ENCODE measurements at places on chromosomes 12 and 14.
A peak's percentile ranks its signal among the peaks of the same experiment; 100 is the strongest.

GRCh38 chr12:59079002-59079401 is 158.7 kb upstream of the LRIG3 start:
- DNase-seq, result peak; percentile 8

DNA sequence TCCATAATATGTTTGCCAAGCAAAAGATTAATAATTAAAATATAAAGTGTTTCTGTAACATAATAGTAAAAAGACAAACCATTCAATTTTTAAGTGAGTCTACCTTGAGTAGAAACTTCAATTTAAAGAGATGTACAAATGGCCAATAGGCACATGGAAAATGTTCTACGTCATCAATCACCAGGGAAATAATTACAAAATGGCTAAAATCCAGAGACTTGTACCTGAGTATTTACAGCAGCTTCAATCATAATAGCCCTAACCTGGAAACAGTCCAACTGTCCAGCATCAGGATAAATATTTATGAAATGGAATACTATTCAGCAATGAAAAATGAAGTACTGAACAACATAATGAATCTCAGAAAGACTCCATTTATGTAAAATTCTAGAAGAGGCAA is 95.5 kb upstream of the FAR2 start:
- no peak for DNase-seq

GRCh38 chr14:106528717-106529116 is 1002.3 kb downstream of the TMEM121 start:
- DNase-seq, result no peak

DNA sequence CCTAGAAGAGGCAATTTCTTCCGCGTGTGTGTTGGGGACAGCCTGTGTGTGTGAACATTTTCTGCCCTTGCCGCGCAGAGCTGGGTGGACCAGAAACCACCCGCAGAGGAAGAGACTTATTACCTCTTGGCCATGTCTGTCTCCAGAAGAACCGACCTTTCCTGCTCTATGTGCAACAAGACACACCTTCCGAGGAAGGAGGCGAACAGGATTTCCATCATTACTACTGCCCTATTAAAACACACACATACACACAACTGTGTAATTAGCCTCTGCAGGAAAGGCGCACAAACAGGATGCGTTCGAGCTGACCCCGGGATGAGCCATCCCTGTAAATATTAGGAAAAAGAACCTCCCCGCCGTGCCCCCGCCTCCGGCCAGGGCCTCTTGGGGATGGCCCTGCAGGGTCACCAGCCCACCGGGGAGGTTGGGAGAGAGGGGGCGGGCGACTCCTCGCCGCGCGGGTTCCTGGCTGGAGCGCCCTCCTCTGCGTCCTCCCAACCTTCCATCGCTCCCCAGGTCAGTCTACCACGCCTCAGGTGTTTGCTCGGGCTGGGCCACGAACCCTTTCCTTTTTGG is 484 bp upstream of the PRKCH start:
- DNase-seq, result no peak

GRCh38 chr12:67424784-67425183 is 155.6 kb downstream of the CAND1 start:
- no peak for DNase-seq

DNA sequence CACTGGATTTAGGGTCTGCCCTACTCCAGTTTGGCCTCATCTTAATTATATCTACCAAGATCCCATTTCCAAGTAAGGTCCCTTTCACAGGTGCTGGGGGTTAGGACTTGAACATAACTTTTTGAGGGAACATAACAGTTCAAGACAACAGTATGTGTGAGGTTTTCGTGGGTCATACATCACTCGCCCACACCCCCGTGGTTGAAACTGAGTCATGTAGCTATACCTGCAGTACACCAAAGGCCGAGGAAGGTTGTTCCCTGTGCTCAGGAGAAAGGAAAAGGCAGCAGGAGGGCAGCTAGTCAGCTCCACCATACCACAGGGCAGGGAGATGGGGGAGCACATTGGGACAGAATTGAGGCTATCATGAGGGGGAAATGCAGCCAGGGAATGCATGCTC is 167.0 kb downstream of the PPM1H start:
- no peak for DNase-seq

GRCh38 chr12:68280240-68280639 is 26.8 kb upstream of the IL22 start:
- no peak for DNase-seq

DNA sequence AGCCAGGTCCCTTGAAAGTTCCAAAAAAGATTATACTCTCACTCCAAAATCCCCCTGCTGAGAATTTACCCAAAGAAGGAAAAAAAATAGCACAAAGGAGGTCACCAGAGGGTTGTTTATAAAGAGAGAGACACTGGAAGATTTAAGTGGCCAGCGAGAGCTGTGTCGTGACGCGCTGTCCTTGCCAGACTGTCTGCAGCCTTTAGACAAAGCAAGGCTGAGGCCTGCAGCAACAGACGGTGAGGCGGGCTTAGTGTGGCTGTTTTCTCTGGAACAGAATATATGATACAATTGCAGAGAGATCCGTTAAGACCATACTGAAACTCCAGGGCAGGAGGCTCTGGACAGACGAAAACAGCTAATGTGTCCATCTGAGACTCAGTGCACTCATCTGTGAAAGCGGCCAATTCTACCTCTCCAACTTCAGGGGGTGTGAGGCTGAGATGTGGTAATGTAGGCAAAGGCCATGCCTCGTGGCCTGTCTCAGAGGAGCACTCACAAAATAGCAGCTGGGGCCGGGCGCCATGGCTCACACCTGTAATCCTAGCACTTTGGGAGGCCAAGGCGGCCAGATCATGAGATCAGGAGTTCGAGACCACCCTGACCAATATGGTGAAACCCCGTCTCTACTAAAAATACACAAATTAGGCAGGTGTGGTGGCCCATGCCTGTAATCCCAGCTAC is 36.2 kb downstream of the ANAPC7 start:
- DNase-seq, result peak; percentile 56

DNA sequence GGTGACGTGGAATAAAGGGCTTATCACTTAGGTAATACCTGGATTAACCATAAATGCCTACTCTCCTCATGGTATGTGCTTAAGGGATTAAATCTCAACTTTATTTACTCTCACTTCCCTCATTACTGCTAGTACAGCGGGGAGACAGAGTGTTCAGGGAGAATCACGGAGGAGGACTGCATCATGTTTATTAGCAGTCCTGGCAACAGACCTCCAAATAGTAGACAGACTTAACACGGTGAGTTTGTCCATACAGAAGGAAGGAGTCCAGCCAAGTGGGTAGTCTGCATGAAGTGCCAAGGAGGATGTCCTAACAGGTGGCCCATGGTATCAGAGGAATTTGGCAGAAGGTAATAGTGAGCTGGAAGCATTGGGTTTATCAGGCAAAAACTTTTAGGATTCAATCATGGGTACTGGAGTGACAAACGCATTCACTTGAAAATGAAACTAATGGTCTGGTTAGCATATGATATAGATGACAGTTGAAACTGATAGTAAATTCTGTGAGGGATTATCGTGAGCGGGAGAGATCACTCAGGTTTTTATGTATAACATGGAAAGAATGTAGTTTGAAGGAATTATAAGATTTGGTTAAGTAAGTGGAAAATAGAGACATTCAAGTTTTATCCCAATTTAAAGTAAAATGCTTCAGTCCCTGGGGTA is 471.8 kb downstream of the TMEM117 start:
- no peak for DNase-seq
